ENCODE measurements at places on chromosomes 5 and 9.

DNA sequence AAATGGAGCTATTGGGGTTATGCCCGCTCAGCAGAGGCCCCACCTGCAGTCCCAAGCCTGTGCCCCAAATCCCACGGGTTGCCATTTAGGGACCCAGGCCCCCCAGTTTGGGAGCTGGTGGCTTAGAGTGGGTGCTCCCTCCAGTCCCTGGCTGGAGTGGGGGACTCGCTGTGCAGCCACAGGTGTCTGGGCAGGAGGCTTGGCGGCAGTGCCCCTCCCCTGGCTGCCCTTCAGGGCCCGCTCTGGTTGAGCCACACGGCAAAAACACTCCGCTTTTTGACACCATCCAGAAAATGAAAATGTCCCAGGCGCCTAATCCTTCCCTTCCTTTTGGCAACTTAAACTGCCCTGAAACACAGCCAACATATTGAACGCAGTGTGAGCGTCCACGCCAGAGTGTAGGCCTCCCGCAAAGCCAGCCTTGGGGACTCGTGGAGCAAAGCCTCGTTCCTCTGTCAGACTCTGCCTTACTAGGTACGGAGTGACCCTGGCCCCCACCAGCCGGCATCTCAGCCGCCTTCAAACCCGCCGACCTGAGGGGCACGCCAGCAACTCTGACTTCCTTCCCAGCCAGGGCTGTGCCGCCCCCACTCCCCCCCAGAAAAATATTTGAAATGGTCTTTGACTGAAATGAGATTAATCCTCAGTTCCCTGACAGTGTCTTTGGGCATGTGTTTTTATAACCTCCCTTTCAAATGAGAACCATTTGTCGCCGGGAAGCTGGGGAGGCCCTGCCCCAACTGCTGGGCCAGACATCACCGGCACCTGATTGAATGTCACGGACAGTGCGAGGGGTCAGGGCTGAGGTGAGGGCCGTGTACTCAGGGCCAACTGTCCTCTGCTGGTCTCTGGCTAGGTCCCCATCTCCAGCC, 98.5 kb upstream of the LMX1B start:
- no peak for DNase-seq

DNA sequence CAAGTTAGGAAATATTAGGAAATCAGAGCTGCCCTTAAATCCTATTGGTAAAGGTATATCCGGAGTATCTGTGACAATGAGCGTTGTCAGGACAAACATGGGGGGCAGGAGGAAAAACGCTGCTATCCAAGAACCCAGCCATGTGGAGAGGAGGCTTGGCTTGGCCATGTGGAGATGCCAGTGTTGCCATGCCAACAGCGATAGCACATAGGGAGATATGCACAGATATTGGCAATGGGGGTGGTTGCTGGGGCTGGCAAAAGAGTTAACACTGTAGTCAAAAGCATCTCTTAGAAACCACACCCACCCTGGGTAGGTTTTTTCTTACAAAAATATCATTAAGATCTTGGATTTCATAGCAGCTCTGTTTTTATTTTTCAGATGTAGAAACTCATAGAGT, 106.4 kb upstream of the ASTN2 start:
- DNase-seq = no peak

DNA sequence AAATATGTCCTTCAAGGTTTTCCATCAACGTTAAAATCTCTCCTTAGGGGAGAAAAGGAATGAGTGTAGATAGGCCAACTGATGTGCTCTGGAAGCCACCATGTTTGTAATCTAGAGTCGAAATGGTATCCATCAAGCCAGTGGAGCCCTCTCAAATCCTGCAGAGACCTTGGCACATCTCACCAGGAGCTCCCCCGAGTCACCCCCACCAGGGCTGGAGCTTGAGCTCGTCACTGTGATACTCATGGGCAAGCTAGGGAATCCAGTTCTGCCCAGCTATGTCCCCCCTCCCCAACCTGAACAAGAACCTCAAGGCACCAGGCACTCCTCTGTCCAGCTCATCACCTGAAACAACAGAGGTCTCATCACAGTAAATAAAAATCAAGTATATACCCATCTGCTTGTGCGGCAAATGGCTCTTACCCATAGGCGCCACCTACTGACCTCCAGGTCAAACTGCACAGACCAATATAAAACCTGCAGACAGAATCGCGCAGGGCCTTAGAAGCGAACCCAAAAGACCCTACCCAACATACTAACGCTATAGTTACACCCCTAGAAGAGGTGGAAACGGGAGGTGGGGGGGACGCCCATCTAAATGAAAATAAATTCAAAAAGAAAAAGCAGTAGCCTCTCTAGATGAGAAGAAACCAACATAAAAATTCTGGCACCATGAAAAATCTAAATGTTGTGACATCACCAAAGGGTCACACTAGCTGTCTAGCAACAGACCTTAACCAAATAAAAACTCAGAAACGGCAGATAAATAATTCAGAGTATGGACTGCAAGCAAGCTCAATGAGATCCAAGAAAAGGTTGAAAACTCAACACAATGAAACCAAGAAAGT, 75.0 kb downstream of the TTC39B start:
- peak; percentile 45 for DNase-seq

DNA sequence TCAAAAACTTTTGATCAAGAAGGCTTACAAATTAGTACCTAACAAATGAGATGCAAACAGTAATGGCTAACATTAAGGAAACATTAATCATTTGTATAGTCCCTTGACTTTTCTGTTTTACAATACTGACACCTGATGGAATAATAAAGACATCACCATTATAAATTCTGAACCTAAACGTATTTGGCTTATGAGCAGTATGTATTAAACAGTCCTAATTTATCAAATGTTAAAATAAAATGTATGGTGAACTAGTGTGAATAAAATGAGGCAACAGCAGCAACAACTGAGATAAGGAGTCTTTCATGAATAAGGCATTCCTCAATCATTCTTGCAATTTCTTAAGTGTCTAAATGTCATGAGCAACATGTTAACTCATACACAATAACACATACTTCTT, 6.0 kb downstream of the PUM3 start:
- DNase-seq = no peak

GRCh38 chr9:126149661-126150060, 177.0 kb upstream of the MVB12B start:
- DNase-seq = no peak

DNA sequence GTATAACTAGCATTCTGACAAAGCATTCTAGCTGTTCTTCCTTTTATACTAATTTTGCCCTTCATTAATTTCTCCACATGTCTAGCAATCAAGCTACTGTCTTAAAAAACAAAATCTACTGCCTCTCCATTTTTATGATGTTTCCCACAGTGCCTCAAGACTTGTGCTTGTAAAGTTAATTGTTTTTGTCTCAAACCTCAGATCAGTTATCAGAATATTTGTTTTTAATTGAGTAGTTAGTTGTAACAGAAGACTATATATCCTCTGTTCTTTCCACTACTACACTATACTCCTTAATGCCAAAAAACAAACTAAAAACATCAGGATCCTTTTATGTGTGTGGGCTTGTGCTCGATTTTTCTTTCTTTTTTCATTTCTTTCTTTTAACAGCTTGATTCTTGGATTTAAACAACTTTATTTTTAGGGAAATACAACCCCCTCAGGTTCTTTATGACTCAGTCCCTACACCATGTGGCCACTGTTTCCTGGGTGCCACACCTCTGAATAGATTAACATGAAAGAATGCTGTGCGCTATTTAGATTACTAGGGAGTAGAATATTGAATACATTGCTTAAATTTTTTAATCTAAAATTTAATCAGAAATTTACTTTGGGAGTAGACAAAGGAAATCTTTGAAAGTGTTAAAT, 1.2 kb downstream of the ASPN start:
- no peak for DNase-seq

- DNase-seq = no peak
These were observed 195.7 kb upstream of the TUT7 start for GRCh38 chr9:86549920-86550319.

GRCh38 chr5:164394686-164395194, 889.3 kb downstream of the MAT2B start:
- DNase-seq = no peak

DNA sequence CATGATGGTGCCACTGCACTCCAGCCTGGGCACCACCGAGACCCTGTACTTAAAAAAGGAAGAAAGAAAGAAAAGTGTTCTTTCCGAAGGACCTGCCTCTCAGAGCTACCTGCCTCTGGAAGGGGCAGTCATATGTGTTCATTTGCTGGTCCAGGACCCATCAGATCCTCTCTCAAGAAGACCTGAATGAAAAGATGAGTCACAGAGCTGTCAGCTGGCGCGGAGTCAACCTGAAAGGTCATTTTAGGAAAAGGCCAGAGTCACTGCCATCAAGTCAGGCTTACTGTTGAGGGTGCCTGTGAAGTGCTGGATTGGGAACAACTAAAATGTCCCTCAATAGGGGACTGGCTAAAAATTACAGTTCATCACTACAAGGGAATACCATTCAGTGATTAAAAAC, 14.9 kb upstream of the HRH2 start:
- DNase-seq = peak; percentile 24

GRCh38 chr5:51471630-51472029, 88.4 kb downstream of the ISL1 start:
- no peak for DNase-seq

- DNase-seq = no peak
These were observed 5.0 kb upstream of the IFNA14 start for GRCh38 chr9:21244836-21245235.

GRCh38 chr5:158869092-158869491, 230.6 kb downstream of the EBF1 start:
- DNase-seq = no peak

- DNase-seq = no peak
These were observed 6.7 kb downstream of the PITX1 start for GRCh38 chr5:135027266-135027696.

DNA sequence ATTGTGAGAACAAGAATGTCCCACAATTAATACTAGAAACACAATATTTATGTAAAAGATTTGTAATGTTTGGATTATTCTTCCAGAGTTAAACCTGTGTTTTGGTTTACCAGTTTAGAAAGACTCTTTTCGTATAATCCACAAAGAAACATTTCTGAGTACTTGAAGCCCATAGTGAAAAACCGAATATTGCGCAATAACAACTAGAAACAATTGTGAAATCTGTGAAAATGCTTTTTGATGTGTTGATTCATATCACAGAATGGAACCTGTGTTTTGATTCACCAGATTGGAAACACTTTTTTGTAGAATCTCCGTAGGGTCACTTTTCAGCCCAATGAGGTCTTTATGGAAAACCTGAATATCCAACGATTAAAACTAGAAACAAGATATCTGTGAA, 386.2 kb downstream of the PRDM9 start:
- DNase-seq = no peak

- DNase-seq = peak; percentile 56
These were observed 10.2 kb downstream of the MAMDC2 start for GRCh38 chr9:70053864-70054263.

GRCh38 chr5:75368391-75368790, 31.4 kb downstream of the HMGCR start:
- DNase-seq = peak; percentile 4

GRCh38 chr9:127873886-127874285, 3.6 kb downstream of the AK1 start:
- DNase-seq = peak; percentile 83

GRCh38 chr5:69492923-69493395, 369 bp downstream of the OCLN start:
- DNase-seq = peak; percentile 5

- DNase-seq = no peak
These were observed 18.7 kb upstream of the PIK3R1 start for GRCh38 chr5:68196876-68197275.

DNA sequence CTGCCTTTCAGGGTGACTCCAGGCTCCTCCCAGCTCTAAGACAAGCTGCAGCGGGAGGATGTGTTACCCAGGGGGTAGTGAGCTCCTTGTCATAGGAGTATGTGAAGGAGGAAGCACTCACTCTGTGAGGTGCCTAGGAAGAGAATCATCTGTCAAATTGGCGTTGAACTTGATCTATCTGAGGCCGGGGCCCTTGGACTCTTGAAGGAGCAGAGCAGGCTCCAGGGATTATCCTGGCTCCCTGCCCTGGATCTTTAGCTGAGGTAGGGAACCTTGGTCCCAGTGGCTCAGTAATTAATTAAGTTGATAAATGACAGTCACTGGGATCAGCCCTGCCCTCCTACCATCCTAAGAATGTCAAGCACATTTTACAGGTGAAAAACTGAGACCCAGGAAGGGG, 15.5 kb downstream of the ADGRD2 start:
- no peak for DNase-seq

- no peak for DNase-seq
These were observed 463.2 kb upstream of the ZNF608 start for GRCh38 chr5:125209650-125210049.

GRCh38 chr5:57491369-57491965, 8.9 kb upstream of the ACTBL2 start:
- DNase-seq = no peak

DNA sequence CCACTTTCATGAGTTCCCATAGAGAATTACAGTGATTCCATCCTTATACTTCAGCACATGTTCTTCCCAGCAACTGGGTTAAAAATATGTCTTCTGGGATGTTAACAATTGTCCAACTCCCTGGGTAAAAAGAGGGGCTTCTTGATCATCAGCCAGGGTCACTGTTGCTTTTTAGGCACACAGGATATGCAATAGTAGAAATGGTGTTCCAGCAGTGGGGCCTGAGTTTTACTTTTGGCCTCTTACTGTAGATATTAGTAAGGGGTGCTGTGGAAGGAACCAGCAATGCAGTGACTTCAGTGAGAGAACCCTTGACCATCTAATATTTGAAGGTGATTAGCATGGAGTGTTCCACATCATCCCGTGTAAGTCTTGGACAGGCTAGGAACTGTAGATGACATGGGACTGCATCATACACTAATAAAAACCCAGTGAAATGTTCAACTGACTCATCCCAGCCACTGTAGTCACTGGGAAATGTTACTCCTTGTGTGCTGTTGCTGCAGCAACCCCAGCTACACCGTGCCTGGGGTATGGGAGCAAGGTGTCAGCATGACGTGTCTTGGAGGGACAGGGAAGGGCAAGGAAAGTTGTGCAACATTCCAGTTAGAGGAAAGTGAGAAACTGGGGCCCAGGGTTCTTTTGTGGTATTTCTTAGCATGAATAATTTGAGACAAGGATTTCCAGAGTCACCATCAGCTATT, 610.9 kb downstream of the RAB3C start:
- DNase-seq = peak; percentile 70
